Stimulated activated CD8-positive, alpha-beta memory T cell treated with anti-CD3 and anti-CD28 coated beads, Interleukin-4, amount 100 ng/mL, for 4 hours (primary cell): ENCODE measurements at places on chromosomes 1 and 21.

DNA sequence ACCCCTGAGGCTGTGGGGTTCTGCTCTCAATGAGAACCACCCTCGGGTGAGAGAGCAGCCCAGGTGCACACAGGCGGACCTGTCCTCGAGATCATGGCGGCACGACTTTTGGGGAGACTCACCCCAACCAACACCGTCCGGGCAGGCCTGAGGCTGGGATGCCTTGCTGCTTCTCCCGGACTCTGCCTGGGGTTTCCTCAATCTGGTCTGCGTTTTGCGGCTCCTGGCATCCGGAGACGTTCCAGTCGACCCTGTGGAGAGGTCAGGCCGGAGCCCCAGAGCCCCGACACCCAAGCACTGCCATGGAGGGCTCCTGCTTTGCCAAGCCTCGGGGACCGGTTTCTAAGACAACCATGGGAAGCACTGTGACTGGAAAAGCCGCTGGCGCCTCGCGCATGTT is 3879.7 kb downstream of the SRGAP2C start:
- no peak for DNase-seq

GRCh38 chr1:13990939-13991338 is 291.0 kb downstream of the PRDM2 start:
- no peak for DNase-seq

GRCh38 chr21:17668479-17669140 is 55.9 kb upstream of the BTG3 start:
- DNase-seq: no peak

GRCh38 chr1:67274623-67275325 is 32.9 kb upstream of the IL12RB2 start:
- no peak for DNase-seq

DNA sequence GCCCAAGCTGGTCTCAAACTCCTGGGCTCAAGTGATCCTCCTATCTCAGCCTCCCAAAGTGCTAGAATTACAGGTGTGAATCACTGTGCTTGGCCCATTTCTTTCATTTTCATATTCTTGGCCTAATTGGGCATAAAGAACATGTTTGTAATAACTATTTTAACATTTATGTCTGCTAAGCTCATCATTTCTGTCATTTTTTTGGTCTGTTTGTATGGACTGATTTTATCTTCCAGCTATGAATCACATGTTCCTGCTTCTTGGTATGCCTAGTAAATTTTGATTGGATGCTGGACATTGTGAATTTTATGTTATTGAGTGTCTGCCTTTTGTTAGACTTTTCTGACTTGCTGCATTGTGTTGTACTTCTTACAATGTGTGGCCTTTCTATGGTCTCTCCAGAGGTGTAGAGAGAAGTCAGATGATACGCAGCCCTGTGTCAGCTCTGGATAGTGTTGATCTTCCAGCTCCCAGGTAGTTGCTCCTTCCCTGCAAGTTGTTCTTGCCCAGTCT is 39.0 kb upstream of the PPM1J start:
- DNase-seq: no peak

GRCh38 chr1:228321435-228321834 is 85.2 kb downstream of the TRIM11 start:
- DNase-seq: no peak

GRCh38 chr21:29887313-29888009 is 52.3 kb downstream of the GRIK1 start:
- DNase-seq: no peak
